Naive thymus-derived CD8-positive, alpha-beta T cell (primary cell): ENCODE measurements at places on chromosomes 2 and 18.

DNA sequence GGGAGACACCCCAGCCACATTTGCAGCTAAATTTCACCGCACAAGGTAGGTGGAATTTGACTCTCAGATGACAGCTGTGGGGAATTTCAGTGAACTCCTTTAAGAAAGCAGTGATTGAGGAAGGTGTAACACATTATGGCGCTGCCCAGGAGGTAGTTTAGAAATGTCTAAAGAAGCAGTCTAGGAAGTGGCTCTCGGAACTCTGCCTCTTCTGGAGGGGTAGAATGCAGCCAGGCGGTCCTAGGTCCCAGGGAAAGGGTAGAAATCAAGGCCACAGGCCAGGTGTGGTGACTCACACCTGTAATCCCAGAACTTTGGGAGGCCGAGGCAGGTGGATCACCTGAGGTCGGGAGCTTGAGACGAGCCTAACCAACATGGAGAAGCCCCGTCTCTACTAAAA, 179.0 kb upstream of the HAAO start:
- DNase-seq, result no peak

DNA sequence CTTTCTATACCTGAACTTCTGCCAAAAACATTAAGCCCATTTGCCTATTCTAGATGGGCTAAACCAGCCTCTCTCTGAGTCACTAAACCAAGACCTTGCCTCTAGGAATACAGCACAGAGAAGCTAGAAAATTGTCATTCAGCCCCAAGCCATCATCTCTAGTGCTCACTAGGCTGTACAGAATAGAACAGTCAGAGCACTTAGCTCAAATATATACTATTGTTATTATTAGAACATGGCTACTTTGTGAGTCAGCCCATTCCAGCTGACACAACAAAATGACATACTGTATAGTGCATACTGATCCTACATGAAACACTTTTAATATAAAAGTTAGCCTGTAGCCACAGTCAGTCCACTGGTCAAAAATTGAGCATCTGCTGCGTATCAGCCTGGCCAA, 418.8 kb downstream of the NRXN1 start:
- DNase-seq, result no peak

GRCh38 chr2:182506606-182507005, 79.8 kb upstream of the PDE1A start:
- no peak for DNase-seq

GRCh38 chr2:28349546-28350165, 43.0 kb upstream of the FOSL2 start:
- DNase-seq, result no peak

- no peak for DNase-seq
These were observed 265.9 kb downstream of the NUP35 start for GRCh38 chr2:183390109-183390508.

- no peak for DNase-seq
These were observed 205.3 kb upstream of the CDH20 start for GRCh38 chr18:61127714-61128467.

DNA sequence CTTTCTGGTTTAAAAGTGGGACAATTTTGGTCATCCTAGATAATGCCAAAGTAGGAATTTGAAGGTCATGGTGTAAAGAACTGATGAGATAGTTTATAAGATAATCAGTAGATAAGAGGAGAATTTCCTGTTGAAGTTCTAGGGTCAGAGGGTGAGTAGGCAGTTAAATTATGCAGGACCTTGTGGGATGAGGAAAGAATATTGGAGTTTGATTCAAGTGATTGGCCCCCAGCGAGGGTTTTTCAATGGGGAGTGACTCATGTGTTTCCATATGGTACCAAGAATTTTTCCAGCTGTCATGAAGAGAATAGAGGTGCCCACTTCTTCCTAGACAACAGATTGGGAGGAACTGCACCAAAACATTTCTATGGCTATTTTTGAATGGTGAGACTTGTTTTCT, 940.2 kb upstream of the ZEB2 start:
- no peak for DNase-seq

- no peak for DNase-seq
These were observed 9.5 kb upstream of the PARD3B start for GRCh38 chr2:204535764-204536163.

DNA sequence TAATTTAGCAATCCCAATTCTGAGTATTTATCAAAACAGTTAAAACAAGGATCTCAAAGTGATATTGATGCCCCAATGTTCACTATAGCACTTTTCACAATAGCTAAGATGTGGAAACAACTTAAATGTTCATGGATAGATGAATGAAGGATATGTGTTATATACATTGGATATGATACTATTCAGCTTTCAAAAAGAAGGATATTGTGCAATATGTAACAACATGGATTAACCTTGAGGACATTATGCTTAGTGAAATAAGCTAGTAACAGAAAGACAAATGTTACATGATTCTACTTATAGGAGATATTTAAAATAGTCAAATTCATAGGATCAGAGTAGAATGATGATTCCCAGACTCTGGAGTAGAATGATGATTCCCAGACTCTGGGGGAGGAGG, 78.0 kb downstream of the INSIG2 start:
- no peak for DNase-seq

GRCh38 chr2:155054712-155055111, 356.2 kb downstream of the KCNJ3 start:
- no peak for DNase-seq

GRCh38 chr2:65800998-65801397, 368.6 kb upstream of the SPRED2 start:
- DNase-seq, result no peak

DNA sequence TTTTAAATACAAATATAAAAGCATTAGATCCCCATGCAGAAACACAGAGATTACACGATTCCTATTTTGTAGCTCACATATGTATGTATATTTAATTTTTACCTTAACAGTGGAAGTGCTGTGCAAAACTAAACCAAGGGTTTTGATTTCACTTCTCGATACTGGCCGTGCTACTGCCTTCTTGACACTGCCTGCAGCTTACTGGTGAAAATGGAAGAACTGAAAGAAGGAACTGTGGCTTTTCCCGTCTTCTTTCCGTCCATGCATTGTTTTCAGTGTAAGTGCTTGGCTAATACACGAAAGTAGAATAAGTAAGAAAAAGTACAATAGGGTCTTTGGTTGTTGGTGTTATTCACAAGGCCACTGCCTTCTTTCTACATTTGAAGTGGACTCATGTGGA, 129.5 kb downstream of the NDUFA10 start:
- DNase-seq, result no peak

GRCh38 chr18:48754993-48755473, 195.7 kb downstream of the SMAD7 start:
- DNase-seq, result no peak

DNA sequence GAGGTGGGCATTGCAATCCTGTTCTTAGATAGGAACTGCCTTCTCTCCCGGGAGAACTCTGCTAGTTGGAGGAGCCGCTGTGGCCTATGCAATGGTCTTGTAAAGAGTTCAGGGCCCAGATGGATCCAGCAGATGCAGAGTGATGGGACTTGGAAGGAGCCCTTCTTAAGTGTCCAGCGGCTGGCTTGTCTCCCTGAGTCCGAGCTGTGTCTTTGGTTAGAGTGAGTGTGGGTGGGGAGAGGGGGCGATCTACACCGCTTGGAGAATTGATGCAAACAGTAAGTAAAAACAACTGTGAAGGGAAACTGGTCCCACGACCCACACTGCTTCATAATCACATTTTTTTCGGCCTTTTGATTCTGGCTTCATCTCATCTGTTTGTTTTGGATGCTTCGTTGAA, 89.8 kb upstream of the CYRIA start:
- no peak for DNase-seq

DNA sequence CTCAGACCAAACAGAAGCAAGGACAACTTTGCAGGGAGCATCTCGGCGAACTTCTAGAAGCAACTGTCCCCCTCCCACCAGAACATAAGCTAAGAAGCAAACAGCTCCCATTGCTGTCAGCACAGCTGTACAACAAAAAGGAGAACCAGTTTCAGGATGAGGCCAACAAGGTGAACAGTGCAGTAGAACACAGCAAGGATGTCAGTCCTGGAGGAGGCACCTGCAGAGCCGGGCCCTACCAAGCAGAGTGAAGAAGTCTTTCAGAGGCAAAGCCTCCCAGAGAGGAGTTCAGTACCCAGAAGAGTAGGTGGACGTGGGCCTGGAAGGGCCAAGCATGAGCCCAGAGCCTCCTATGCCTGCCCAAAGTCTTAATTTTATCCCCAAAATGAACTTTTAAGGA, 1.0 kb downstream of the PASK start:
- no peak for DNase-seq

DNA sequence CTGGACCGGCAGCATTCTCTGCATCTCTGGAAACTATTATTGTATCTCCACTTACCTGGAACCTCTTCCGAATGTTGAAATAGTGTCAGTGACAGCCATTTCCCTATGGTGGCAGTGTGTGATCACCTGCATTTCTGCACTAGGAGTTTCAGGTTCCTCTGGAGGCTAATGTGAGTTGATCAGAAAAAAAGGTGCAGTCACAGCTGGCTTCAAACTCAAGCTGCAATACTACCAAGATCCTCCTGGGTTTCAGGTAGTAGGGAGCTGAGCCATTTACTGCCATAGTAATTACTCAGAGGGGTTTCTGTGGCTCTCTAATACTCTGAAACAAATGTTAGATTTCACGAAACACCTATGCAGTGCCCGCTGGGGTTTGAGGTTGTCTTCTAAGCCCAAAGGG, 183.5 kb upstream of the OSR1 start:
- no peak for DNase-seq

GRCh38 chr2:15158100-15158499, 403.0 kb downstream of the NBAS start:
- DNase-seq, result no peak

DNA sequence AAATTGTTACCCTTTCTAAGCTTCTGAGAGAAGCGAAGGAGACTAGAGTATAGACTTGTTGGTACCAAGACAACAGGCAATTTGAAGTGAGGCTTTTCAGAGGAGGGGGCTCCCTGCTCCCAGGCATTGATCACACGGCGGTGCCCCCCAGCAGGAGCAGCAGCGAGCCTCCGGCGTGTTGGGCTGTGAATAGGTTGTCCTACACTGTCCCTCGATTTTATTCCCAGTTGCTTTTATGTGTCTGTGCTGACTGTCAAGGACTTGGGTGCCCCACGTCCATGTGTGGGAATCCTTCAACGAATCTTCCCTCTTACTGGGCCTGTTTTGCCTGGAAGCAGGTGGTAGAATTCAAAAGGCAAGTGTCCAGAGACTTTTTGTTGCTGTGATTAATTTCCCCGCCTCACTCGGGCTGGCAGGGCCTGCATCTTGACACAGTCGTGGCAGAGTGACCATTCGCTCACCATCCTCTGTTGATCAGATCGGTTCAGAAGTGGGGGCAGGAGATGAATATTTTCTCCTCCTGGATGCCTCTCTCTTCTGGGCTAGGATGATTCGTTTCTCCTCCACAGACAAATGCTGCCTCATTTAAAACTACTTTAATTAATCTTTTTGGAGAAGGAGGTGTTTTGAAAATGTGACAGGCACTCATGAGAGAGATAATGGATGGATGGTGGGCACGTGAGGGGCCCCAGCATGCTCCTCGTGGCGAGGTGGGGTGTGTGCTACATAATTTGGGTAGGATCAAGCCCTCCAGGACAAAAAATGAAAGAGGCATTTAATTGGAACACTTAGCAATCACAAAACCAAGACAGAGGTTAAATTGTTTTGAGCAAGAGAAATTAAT, 77.6 kb downstream of the SMIM21 start:
- DNase-seq, result no peak

DNA sequence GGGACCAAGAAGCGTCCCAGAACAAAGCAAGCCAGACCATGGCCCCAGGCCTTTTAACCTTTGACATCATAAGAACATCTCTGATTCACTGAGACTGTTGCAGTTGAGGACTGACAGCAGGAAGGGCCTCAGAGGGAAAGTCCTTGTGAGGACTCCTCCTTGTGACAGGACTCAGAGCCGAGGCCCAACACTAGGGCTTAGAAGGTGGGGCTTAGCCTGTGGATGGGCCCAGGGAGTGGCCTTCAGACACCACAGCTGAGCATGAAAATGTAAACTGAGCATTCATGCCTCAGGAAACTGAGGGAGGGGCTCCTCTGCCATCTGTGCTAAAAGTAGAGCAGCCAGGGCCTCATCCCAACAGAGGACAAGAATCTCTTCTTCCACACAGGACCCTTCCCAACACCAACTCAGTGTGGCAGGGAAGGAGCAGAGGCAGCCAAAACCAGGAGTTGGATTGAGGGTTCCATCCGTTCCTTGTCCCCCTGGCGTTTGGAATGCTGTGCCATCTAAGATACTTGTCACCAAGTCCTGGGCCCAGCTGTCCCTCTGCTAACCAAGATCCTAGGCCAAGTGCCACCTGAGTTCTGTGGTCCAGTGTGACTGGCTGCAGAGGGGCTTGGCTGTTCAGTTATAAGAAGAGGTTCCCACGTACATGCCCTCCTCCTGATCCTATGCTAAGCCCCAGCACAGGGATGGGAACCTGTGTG, 37.5 kb upstream of the CAB39 start:
- DNase-seq, result no peak

DNA sequence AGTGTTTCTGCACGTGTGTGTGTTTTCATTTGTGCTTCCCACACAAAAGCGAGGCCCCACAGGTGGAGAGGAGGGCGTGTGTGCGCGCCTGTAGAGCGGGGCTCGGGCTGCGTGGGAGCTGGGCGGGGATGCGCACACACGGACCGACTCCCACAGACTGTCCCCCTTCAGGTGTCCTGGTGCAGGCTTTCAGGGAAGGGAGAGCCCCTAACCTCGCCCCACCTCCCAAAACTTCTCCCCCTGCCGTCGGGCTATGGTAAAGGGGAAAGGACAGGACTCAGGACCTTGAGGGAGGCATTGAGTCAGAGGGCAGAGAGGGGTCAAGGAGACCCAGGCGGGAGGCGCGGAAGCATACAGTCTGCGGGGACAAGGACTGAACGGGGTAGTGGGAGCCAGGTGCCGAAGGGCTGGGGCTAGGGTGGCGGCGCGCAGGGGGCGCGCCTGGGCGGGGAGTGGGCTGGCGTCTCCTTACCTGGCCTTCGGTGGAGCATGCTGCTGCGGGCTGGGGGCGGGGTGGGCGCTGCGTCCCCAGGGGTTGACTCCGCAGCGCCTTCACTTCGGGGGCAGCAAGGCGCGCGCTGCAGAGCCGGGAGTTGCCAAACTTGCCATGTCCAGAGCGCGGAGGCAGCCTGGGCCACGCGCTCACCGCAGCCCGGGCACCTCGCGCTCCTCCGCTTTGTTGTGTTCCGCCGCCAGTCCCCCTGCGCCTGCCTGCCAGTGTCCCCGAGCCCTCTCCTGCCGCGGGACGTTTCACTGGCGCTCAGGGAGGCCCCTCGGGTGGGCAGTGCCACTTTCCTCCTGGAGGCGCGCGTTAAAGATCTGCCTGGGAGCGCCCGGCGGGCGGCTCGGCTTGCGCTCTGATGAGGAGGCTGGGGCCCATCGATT, 302.0 kb downstream of the NCKAP5 start:
- no peak for DNase-seq

- no peak for DNase-seq
These were observed 100.9 kb upstream of the SERTAD2 start for GRCh38 chr2:64754570-64754969.

DNA sequence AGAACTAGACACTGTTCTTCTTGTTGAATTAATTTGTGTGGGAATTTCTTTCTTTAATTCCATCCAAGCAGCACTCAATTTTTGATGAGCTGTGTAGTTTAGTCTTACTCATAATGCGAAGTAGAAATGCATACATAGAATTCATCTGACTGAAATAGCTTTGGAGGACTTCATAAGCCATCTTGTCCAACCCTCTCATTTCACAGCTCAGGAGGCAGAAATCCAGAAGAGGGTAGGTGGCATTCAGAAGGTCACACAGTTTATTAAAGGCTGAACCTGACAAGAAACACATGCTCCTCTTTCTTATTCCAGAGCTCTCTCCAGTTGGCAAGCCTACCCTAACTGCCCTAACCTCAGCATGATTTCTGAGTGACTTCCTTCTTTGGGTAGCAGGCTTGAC, 169.2 kb upstream of the NOSTRIN start:
- DNase-seq, result no peak
